ENCODE measurements at places on chromosomes 7 and 10.

- DNase-seq: no peak
These were observed 50.6 kb upstream of the DUSP5 start for GRCh38 chr10:110446954-110447608.

DNA sequence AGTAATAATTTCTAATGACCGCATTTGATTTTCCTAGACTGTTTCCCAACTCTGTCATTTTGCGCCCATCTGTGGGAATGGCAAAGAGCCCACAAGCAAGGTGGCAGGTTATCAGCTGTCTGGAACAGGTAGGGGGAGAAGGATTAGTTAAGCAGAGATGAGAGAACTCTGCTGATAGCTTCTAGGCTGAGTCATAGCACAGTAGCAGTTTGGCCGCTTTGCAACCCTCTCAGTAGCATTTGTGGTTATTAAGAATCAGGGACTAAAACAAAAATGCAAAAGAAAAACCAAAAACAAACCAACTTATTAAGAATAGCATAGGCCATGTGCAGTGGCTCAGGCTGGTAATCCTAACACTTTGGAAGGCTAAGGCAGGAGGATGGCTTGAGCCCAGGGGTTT, 602.7 kb upstream of the SORCS1 start:
- DNase-seq: no peak

DNA sequence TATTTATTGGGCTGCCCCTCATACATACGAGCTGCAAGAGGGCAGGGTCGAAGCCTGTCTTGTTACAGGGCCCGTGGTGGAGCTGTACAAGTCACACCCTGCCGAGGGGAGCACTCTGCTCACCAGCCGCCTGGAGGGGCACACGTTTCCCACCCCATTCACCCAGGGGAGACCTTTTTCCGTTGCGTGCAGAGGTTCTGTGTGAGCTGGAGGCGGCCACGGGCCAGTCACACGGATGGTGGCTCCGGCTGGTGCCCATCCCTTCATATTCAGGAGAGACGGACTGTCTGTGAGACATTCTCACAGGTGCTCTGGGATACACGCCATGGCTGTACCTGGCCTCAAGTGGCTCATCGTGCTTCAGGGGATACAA, 47.9 kb upstream of the FAM20C start:
- no peak for DNase-seq

DNA sequence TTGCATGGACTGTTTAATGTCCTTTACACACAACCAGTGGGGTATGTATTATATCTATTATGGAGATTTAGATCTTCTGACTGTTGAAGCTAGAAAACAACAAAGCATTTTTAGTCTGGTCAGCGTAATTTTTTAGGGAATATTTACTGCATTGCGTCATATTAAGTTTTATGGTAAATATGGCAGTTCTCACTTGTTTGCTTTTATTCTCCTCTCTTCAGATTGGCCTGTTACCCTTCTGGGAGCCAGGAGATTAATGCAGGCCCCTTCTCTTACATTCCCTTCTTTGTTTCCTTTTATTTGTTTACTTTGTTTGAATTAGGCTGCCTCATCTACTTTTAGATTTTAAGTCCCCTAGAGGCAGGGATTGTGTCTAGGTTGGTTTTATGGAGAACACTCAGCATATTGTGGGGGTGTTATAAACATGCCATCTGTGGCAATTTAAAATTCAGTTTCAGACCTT, 13.8 kb downstream of the UBE2D1 start:
- no peak for DNase-seq

- no peak for DNase-seq
These were observed 2.0 kb downstream of the YWHAG start for GRCh38 chr7:76356823-76357222.

All from DMS 273 treated with DMSO at 0.1 percent for 48 hours (cell line).